GM12864 (cell line): ENCODE measurements at places on chromosomes 11 and 22.

DNA sequence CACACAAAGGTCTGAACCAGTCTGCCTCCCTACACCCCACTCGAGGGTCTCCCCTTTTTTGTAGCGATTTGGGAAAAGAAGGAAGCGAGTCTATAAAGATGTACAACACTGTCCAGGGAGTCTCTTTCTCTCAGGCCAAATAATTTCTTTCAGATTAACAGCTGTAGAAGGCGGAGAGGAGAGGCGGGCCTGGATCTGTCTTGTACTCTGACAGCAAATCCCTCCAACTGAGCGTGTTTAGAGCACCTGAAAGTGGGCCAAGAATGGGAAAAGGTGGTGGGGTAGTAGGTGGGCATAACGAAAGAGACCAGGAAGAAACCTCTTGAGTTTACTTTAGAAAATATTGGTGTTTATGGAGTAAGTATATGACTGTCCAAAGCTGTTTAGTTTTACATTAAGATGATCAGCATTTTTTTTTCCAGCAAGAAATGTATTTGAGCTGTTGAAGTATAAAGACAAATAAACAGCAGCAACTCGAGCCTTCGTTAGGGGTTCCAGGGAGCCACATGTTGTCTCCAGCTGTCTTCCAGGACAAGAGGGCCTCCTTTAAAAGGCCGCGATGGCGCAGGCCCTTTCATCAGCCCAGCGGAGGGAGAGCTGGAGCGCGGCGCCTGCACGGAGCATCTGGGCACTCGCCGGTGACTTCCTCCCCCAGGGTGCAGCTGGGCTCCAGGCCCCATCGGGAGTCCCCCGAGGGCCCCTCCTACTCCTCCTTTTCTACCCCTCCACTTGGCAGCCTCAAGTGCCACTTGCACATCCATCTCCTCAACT, 34.9 kb downstream of the SCUBE1 start:
- DNase-seq: no peak

DNA sequence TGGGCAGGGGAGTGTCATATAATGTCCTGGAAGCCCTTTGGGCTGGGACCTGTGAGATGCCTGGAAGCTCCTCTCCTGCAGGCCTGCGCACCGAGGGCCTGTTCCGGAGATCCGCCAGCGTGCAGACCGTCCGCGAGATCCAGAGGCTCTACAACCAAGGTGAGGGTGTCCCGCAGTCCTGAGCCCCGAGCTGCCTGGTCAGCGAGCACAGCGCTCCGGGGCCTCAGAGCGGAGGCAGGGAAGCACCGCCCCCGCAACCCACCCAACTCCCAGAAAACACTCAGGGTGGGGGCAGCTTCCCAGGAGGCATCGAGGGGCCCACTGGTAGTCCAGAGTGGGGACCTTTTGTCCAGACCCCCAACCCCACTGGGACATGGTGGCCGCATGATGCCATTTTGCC, 95.5 kb downstream of the ARHGAP8 start:
- no peak for DNase-seq

- DNase-seq: no peak
These were observed 104.5 kb downstream of the EFCAB6 start for GRCh38 chr22:43707648-43708047.

- DNase-seq: no peak
These were observed 131.9 kb upstream of the NARS2 start for GRCh38 chr11:78706551-78706950.

DNA sequence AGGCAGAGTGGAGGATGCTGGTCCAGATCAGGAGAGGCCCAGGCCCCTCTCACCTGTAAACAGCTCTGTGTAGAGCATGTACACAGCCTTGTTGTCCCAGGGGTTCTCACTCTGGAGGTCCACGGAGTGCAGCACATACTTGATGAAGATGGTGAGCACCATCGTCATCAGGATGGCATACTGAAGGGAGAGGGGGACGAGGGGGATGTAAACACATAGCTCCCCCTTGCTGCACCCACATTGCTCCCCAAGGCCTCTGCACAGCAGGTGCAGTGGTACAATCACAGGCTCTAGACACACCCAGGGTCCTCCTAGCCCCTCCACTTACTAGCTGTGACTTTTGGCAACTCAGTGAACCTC, 2.9 kb downstream of the SYVN1 start:
- DNase-seq: no peak

DNA sequence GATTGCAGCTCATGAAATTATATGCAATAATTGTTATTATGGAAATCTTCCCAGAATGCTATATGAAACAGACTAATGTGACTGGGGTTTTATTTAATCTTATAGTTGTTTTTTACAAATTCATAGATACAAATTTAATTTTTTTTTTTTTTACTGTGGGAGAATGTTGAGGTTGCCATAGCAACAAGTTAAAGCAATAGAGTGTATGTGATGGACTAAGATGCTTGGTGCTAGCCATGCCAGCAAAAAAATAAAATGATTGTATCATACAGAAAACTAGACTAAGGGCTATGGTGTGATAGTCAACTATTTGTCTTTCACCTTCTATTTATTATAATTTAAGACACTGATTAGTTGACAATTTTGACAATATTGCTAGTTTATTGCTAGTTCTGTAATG, 163.2 kb upstream of the BLID start:
- no peak for DNase-seq

GRCh38 chr11:21364866-21365624, 695.7 kb downstream of the NELL1 start:
- no peak for DNase-seq

- no peak for DNase-seq
These were observed 270.7 kb downstream of the ETS1 start for GRCh38 chr11:128316541-128317227.

- no peak for DNase-seq
These were observed 4.0 kb downstream of the CABP7 start for GRCh38 chr22:29723766-29724165.

DNA sequence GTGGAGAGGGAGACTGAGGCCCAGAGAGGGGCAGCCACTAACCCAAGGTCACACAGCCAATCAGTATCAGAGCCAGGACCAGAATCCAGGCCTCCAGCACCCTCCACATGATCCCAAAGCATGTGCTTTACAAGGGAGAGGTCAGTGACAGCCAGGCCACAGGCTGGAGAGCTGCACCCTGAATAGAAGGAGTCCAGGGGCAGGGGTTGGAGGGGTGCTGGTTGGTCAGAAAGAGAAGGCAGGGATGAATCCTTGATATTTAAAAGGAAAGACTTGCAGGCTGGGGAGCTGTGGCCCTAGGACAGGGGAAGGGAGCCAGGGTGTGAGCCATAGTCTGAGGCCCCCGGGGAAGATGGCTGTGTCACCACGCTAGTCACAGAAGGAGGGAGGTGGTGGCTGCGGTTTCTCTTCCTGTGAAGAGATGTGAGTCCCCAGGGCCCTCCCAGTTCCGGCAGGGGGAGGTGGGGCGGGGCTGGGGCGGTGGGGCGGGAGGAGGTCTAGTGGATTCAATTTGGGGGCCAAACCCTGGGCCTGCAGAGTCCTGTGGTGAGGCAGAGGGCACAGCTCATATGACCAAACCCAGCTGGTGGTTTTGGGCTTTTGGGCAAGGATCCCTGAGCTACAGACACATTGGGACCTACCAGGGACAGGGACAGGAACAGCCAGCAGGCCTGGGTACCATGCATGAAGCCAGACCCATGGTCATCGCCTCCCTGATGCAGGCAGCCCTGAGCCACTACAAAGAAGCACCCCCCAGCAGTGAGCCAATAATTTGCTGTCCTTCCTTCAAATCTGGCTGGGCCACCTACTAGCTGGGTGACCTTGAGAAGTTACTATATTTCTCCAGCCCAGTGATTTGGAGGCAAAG, 14.0 kb downstream of the RAC2 start:
- DNase-seq: peak; percentile 82

DNA sequence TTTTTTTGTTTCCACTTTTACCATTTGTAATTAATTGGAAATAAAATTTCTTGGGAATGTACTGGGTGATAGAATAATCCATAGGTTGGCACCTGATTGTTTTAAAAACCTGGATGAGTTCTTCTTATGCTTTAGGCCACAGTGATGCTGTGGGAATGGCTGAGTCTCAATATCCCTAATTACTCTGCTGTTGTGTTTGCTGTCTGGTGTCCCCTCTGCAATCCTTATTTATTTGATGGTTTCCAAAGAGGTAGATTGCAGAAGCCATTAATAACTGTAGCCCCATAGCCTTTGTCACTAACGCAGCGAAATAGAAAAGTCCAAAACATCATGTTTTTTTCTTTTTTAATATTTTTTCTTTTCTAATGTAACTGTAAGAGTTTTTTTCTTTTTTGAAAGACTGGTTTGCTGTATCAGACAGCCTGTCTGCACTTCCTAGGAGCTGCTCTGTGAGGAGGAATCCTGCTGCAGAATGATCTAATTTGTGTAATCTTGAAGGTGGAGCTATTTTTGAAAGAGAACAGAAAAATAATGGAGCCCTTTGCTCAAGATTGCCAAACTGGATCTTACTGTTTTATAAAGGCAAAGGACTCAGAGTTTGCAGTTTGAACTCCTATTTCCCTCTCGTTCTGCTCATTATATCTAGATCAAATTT, 14.9 kb downstream of the PACS1 start:
- no peak for DNase-seq

DNA sequence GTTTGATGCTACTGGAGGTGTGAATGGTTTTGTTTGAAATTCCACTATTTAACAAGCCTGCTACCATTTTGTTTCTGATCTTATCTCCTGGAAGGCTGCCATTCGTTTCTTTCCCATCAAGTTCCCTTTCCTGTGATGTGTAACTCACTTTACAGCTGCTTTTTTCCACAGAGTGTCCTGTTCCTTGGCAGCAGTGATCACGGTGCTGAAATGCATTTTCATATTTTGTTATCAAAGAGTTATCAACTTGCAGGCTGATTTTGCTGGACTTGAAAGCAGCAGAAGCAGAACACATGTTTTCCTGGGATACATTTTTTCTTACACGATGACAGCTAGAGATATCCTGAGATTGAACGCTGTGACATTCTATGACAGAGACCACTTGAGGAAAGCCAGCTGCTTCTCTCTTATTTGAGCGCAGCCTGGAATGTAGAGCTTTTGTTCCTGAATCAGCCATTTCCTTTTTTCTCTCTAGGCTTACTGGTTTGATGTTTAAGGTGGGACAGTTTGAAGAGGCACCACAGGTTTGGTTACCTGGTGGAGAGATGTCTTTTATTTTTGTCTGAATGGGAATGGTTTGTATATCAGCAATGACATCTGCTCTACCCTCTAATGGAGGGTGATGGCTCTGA, 34.7 kb downstream of the PRR14L start:
- no peak for DNase-seq

DNA sequence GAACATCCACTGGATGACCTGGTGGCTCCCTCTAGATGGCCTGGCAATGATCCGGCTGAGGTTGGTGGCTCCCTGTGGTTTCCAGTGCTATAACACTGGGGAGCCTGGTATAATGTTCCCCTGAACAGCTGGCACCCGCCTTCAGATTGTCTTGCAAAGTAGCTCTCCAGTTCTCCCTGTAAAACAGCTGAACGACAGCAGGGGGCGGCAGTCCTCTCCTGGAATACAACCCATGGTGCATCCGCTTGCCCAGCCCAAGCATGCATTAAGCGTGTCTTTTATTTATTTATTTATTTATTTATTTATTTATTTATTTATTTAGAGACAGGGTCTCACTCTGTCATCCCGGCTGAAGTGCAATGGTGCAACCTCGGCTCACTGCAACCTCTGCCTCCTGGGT, 258.9 kb downstream of the BUD13 start:
- peak; percentile 8 for DNase-seq

DNA sequence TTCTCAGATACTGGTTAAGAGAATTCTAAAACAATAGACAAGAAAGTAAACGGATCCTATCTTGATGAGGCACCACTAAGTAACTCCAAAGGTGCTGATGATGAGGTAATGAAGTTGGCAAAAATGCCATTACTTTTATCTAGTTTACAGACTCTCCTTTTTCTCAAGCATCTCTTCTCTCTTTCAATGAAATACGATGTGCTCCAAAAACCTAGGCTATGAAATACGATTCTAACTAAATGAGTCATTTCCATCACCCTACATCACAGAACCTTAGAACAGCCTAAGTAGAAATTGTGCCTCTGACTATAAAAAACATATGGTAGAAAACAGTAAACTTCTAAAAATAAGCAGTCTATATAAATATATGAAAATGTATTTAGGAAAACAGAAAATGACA, 58.9 kb upstream of the ARHGAP32 start:
- DNase-seq: no peak

- no peak for DNase-seq
These were observed 25.6 kb upstream of the RRM1 start for GRCh38 chr11:4068962-4069361.

GRCh38 chr11:16759857-16760508, 21.5 kb downstream of the C11orf58 start:
- DNase-seq: no peak

DNA sequence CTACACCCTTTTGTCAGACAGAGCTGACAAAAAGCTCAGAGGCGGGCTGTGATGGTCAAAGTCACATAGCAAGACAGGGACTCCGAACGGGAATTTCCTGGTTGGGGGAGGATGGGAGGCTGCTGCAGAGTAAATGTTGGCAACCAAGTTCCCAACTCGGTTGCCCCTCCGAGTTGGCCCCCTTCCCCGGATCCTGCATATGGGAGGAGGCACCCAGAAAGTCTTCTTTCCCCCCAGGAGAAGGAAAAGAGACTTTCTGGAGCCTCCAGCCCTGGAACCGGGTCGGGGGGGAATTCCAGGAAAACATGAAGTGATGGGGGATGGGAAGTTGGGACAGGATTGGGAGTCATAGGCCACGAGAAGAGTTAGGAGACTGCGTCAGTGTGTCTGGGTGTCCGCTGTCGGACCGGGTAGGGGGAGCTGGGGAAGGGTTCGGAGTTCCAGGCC, 614 bp downstream of the SELENOM start:
- DNase-seq: no peak

GRCh38 chr22:49587987-49588386, 239.7 kb downstream of the BRD1 start:
- no peak for DNase-seq

DNA sequence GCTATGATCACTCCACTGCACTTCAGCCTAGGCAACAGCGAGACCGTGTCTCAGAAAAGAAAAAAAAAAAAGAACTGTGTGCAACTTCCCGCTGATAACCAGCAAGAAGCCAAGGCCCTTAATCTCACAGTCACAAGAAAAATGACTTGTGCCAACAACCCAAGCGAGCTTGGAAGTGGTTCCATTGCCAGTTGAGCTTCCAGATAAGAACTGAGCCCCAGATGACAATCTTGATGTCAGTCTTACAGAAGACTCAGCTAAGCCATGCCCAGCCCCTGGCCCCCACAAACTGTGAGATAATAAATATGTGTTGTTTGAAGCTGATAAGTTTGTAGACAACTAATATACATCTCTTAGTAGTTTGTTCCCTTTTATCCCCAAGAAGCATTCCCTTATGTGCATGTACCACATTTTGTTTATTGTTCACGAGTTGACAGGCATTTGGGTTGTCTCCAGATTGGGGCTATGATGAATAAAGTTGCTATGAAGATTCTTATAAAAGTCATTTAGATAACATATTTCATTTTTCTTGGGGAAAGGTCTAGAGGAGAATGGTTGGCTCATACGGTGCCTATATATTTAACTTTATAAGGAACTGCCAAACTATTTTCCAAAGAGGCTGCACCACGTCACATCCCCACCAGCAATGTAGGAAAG, 85.9 kb downstream of the TIMP3 start:
- no peak for DNase-seq

- DNase-seq: no peak
These were observed 230.4 kb upstream of the ZC3H12C start for GRCh38 chr11:109862835-109863234.
